ENCODE measurements at places on chromosomes 4 and X. TPM values are rescaled to one million over a fixed set of nuclear protein-coding genes. Genes with fewer than 3 reads are reported as not detected.

Gene ZNF732
- total RNA-seq = not detected

Gene RAB40AL
- 0.40 TPM for total RNA-seq

- H3K4me3 ChIP-seq = no peak overlapping the region
- H3K27me3 ChIP-seq = no peaks in the 10 kb centered on the region
- no peaks in the 10 kb centered on the region for H3K36me3 ChIP-seq
Observed at GRCh38 chr4:148425327-148426110, 16.7 kb downstream of the NR3C2 start.

DNA sequence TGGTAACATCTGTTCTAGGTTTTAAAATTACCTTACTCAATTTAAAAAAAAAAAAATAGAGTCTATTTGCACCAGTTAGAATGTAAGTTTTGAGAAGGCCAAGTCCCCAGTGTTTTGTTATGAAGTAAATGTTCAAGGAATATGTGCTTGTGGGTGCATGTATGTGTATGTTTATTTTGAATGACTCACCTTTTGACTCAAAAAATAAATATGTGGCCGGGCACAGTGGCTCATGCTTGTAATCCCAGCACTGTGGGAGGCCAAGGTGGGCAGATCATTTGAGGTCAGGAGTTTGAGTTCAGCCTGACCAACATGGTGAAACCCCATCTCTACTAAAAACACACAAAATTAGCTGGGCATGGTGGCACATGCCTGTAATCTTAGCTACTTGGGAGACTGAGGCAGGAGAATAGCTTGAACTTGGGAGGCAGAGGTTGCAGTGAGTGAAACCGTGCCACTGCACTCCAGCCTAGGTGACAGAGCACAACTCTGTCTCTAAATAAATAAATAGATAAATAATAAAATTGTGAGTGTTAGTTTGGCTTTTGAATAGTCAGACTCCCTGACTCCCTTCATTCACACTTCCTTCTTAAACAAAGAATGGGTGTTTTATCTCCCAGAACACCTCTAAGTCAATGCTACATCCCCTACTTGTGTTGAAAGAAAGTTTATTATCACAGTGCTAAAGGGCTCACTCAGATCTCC is 511.3 kb upstream of the PCDH7 start:
- H3K4me3 ChIP-seq = no peak overlapping the region
- H3K27me3 ChIP-seq = no peaks in the 10 kb centered on the region
- H3K4me1 ChIP-seq = no peaks in the 10 kb centered on the region
- DNase-seq = no peak
- H3K27ac ChIP-seq = no peak overlapping the region

DNA sequence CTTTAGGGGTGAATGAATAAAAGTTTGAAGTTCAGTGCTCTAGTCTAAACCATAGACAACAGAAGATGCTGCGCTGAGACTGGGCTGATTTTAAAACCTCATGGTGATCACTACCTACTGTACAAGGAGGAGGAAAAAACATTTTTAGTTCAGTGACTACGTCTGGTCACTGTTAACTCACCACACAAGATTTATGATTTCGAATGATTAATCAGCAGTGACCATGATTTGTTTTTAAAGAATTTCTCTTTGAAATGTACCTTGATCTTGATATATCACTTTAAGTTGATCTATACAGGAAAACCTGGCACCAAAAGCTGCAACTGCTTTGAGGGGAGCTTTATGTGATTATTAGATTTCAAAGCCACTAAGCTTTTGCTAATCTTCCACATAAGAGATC is 286.3 kb downstream of the PDGFC start:
- H3K4me3 ChIP-seq = no peak overlapping the region
- no peaks in the 10 kb centered on the region for H3K36me3 ChIP-seq
- no peaks in the 10 kb centered on the region for H3K4me1 ChIP-seq
- no peaks in the 10 kb centered on the region for H3K27me3 ChIP-seq
- H3K27ac ChIP-seq = no peak overlapping the region
- no peak for DNase-seq

- H3K27ac ChIP-seq = no peak overlapping the region
- peaks cover 14% of the 10 kb centered on the region for H3K36me3 ChIP-seq
- DNase-seq = no peak
- no peak overlapping the region for H3K4me3 ChIP-seq
- H3K4me1 ChIP-seq = peaks cover 28% of the 10 kb centered on the region
Observed at GRCh38 chr4:3532751-3533422, 665 bp upstream of the LRPAP1 start.

DNA sequence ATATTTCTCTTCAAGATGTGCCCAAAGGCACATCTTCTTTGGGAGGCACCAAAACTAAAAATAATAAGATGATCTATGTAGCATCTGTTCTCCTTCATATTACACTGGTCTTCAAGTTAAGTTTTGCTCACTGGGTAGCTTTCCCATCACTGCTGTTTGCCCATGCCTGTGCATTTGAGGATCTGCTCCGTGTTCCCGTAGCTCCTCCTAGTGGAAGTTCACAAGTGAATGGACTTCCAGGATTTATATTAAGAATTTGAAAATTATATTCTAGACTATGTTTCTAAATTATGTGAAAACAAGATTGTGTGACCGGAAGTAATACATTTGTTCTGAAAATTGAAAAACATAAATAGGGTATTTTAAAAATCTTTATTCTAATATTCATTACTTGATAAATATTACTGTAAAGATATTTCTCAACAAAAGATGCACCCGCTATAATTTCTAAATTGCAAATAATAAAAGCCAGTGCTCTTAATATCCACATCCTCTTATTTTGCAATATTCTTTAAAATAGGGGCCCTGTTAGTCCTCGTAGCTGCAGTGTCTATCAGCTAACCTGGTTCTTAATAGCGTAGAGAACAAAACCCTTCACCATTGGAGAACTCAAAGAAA is 147.7 kb downstream of the RBM46 start:
- H3K27ac ChIP-seq = no peak overlapping the region
- no peak overlapping the region for H3K4me3 ChIP-seq
- DNase-seq = peak; percentile 32
- no peaks in the 10 kb centered on the region for H3K27me3 ChIP-seq
- no peaks in the 10 kb centered on the region for H3K4me1 ChIP-seq
- no peaks in the 10 kb centered on the region for H3K36me3 ChIP-seq

DNA sequence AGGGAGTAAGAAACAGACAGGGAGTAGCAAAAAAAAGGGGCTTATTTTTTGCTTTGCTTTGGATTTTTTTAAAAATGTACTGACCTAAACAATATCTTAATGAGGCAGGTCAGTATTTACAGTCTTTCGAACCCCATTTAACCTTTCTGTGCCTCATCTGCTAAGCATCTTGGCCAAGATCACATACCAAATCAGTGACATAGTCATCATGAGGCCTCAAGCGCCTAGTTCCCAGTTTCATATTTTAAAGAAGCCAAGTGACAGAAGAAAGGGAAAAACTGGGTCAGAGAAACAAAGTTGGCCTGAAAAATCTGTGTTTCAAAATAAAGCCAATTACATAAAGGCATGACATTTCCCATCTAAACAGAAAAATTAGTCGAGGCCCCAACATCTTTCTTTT is 94.6 kb upstream of the WDR44 start:
- no peak overlapping the region for H3K4me3 ChIP-seq
- no peak overlapping the region for H3K27ac ChIP-seq
- no peaks in the 10 kb centered on the region for H3K27me3 ChIP-seq

DNA sequence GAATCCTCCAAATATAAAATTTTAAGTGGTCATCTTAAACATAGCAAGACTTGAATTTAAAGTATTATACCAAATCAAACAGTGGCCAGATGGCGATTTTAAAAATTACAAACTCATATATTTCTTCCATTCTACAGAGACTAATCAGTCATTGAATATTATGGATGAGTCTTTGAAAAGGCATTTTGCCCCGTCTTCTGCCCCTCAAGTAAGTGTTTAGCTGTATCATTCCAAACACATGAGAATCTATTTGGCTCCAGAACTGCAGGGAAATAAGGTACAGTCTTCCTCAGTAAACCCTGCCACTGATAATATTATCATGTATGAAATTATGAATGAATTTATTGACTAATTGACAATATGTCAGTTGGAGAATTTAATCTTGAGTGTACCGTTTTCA is 191.0 kb downstream of the SLC7A11 start:
- no peaks in the 10 kb centered on the region for H3K4me1 ChIP-seq
- H3K27ac ChIP-seq = no peak overlapping the region
- H3K36me3 ChIP-seq = no peaks in the 10 kb centered on the region

GRCh38 chr4:88284439-88285234 is at the start of gene PPM1K:
Gene PPM1K, minus strand, starts transcription at chr4:88284561. Its CDS starts 5,978 bp downstream, at chr4:88278583.
- peaks cover 32% of the 10 kb centered on the region for H3K4me1 ChIP-seq
- peak; percentile 95 for DNase-seq
- no peaks in the 10 kb centered on the region for H3K27me3 ChIP-seq
- H3K27ac ChIP-seq = peak within 1 kb of the TSS; percentile 82
- no peaks in the 10 kb centered on the region for H3K36me3 ChIP-seq
